Esophagus mucosa (tissue), 1 donor: ENCODE measurements at places on chromosomes 16 and 17. TPM values are rescaled to one million over a fixed set of nuclear protein-coding genes. Genes with fewer than 3 reads are reported as not detected.

DNA sequence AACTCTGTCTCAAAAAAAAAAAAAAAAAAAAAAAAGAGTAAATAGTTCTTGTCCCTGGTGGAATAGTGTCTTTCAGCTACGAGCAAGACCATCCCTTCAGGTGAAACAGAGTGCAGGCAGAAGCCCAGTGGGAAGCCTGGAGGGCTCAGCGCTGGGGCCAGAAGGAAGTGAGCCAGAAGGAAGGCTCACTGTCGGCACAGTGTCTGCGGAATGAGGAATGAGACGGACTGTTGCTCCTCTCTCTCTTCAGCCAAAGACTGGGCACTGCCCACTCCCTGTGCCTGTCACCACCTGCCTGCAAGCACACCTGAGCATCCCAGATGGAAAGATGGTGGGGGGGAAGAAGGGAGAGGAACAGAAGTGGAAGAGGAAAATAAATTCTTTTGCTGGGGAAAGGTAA lies 7.5 kb downstream of the RSL1D1 start:
- no peak for ATAC-seq

DNA sequence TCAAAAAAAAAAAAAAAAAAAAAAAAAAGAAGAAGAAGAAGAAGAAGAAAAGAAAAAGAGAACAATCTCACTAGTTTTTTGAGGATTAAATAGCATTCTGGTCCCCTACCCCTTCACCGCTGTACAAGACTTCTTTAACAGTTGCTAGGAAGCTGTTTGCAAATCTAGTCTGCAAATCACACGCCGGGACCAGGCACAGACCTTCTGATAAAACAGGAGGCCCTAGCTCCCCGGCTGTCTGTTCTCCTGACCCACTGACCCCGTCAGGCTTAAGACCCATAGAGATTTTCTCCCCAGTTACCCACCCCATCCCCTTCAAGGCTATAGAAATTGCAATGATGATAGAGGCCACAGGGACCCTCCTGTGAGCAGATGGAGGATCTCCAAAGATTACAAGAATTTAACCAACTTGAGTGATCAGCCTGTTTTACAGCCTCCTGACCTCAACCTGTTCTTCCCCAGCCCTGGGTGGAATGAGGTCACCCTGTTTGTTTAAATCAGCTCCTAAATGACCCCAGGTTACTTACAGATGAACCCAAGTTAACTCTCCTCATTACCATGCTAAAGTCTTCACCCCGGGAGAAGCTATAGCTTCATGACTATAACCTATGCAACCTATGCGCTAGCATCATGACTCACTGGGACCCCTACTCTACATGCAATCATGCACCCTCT lies 11.8 kb upstream of the SULT1A1 start:
- ATAC-seq: no peak

DNA sequence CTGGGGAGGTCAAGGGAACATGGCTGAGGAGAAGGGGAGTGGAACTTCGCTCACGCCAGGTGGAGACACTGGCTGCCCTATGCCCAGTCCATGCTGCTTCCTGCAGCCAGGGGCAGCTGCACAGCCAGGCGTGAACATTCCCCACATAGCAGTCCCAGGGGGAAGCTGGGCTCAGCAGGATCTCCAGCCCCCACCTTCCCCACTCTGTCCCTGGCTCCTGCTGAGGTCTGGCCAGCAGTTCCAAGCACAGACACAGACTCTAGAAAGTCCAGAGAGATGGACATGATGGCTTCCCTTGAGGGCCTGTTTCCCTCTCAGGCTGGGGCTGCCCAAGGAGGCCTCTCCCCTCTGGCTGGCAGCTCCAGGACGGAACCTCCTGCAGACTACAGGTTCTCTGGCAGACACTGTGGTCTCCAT lies 9.3 kb downstream of the JUP start:
- ATAC-seq: no peak

GRCh38 chr16:71247478-71247877 lies 17.0 kb upstream of the HYDIN start:
- ATAC-seq: no peak

GRCh38 chr17:18002171-18002570 lies 29.5 kb downstream of the DRC3 start:
- ATAC-seq: no peak

DNA sequence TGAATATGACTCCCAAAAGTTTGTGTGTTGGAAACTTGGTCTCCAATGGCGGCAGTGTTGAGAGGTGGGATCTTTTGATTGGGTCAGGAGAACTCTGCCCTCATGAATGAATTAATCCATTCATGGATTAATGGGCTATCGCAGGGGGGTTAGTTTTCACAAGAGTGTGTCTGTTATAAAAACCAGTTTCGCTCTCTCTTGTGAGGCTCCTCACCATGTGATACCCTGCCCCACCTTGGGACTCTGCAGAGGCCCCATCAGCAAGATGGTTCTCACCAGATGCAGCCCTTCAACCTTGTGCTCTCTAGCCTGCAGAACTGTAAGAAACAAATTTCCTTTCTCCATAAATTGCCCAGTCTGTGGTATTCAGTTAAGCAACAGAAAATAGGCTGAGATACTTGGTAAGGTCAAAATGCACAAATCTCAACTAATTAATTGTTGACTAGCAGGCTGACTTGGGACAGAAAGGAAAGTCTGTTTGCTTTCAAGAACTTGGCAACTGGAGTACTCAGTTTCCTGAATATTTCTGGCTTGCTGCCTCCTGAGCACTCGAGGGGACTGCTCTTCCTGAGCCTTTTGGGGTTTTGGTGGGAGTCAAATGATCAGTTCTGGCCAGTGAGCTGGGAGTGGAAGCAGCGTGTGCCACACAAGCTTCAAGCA lies 13.8 kb upstream of the CCL17 start:
- no peak for ATAC-seq

DNA sequence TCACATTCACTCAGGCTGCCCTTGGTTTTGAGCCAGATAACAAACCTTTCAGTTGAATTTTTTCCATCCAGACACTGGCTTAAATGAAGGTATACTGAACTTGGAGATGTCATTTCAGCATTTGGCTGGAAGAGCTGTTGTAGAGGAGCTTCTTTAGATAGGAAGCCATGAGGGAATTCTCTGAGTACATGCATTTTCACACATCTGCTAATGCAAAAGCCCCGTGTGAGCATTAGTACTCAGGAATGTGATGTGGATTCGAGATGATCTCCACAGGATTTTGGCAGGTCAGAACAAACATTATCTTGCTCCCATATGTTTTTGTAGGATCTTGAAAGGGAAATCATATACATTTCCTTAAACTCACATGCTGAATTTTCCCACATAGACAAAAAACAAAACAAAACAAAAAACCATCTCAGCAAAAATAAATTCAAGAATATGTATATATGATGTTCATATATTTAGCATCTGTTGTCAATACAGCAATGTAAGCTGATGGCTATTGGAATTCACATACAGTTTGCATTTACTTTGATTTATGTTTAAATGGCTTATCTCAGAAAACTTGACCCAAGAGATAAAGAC lies 277.2 kb upstream of the TBX2 start:
- ATAC-seq: no peak

DNA sequence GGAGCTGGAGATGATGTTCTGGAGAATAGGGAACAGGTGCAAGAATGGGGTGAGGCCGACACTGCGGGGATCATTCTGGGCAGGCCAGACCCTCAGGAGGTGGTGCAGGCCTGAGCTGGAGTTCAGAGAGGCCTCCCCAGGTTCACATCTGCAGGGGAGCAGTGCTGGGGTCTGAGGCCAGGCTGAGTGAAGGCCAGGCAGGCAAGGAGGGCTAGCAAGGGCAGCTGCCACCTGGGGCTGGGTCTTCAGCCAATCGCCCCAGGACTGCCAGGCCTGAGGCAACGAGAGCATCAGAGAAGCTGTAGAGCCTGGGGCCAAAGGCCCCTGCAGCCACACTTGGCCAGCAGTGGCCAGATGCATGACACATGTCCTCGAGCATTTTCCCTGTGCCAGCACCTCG lies 14.5 kb downstream of the FOXN1 start:
- no peak for ATAC-seq

GRCh38 chr17:41711669-41712400 lies at the start of gene GAST:
GAST (plus strand) TSS chr17:41712331; CDS start chr17:41715437, 3,106 bp downstream.
- peak; percentile 19 for ATAC-seq

DNA sequence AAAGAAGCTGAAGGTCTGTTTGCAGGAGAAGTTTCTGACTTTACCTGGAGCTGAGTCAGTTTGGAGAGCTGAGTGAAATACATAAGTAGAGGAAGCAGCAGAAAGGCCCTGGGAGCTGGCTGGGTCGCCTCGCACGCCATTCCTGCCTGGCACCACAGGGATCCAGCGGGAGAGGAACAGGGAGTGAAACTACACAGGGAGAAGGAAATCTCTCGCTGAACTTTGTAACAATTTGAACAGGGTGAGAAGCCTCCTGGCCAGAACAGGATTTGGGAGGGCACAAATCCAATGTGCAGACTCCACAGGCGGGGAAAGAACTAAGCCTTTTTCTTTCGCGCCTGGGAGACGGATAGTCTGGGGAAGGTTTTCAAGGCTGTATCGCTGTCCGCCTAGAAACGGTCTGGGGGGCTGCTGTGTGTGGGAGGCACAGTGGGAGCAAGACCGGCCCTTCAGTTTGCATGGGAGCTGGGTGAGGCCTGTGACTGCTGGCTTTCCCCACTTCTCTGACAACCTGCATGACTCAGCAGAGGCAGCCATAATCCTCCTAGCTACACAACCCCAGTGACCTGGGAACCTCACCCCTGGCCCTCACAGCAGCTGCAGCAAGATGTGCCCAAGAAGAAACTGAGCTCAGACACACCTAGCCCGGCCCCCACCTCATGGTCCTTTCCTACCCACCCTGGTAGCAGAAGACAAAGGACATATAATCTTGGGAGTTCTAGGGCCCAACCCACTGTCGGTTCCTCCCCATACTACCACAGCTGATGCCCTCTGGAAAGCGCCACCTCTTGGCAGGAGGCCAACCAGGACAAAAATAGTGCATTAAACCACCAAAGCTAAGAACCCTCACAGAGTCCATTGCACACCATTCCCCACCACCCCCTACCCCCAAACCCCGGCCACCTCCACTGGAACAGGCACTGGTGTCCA lies 778.6 kb downstream of the KCNJ2 start:
- no peak for ATAC-seq

DNA sequence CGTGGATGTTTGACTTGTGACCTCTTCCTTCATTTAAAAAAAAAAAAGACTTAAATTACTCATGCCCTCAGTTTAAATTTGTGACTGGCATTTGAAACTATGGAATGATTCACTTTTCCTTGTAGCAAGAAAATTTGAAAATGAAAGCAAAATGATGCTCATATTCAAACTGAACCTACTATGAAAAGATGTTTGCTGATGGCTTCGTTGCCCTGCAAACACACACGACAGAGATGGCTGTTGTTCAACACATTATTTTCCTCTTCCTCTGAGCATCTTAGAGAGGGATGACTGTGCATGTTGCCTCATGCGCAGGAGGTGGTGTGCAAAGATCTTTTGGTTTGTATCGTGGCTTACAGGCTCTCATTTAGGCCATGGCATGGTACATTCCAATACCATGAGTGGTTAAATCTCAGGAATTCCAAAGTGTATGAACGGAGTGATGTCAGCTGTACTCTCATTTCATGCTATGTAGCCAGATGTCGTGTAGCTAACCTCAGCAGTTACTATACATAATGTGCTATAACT lies 164.5 kb downstream of the PRKCA start:
- peak; percentile 95 for ATAC-seq

GRCh38 chr16:89958068-89958467 lies 9.5 kb downstream of the DEF8 start:
- ATAC-seq: no peak

- ATAC-seq: no peak
Observed at GRCh38 chr16:57036315-57036714, 47.0 kb downstream of the NLRC5 start.

DNA sequence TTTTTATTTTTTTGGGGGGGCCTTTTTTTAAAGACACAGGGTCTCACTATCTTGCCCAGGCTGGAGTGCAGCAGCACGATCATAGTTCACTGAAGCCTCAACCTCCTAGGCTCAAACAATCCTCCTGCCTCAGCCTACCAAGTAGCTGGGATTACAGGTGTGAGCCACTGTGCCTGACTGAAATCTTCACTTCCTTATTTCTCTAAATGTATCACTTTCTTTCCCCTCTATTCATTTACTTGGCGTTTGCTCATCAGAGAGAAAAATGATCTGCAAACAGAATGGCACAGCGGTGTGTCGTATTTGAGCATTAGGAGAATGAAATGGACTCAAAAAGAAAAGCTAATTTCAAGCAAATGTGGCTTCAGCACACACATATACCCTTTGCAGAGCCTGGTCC lies 44.3 kb upstream of the CDH5 start:
- no peak for ATAC-seq

DNA sequence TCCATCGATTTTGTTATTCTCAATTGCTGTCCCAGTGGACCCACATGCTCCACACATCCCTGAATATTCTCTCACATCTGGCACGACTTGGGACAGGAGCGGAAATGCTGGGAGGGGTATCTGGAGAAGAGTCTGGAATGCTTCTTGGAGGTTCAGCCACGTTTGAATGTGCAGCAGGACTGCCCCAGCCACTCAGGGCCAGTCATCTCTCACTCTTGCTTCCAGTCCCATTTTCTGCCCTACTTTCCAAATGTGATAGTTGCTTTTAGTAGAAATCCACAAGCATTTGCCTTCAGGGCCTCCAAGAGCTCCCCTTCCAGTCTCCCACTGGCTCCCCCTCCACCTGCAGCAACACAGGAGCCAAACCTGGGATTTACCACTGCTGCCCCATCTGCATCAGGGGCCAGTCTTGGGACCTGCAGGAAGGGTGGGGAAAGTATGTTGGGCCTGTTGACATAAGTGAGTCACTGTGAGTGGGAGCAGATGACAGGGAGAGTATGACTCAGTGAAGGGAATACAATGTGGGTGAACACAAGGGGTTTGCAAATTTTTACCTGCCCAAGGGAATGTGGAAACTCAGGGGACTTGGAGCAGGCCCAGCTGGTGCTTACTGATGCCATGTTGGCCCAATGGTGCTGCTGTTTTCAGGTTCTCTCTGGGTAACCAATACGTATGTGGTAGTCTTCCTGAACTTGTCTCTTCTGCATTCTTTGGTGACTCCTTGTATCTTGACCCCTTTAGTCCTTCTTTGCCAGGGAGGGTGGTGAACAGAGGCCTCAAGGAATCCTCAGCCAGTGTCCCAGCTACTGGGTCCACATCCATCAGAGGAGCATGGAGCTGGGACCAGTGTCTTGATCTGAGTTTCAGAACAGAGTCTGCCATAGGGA lies 78.8 kb upstream of the CRHR1 start:
- ATAC-seq: peak; percentile 81

- ATAC-seq: no peak
Observed at GRCh38 chr17:38416840-38417209, 11.4 kb upstream of the ARHGAP23 start.

DNA sequence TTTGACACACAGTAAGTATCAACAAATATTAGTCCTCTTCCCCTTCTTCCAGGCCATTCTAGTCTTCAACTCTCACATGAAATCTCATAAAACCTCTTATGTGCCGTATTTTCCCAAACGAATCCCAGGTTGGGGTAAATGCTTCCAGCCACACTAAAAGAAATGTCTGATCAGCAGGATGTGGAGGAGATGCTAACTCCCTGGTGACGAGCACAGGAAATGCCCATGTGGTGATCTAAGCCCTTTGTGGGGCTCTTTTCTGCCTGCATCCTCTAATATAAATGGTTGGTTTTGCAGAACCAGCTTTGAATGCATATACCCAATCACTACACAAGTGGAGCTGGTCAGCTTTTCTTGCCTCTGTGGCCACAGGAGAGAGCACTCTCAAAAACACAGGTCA lies 498.2 kb upstream of the ERCC4 start:
- ATAC-seq: no peak

GRCh38 chr16:2048116-2048543 lies 345 bp downstream of the TSC2 start:
- peak; percentile 25 for ATAC-seq

The TIGD7 gene
- 1.1 TPM for total RNA-seq
